Stimulated activated CD4-positive, alpha-beta T cell treated with anti-CD3 and anti-CD28 coated beads, Interleukin-1b, Interleukin-23, amount 100 ng/mL, for 48 hours (primary cell): ENCODE measurements at places on chromosomes 1 and 21.

GRCh38 chr1:21090463-21090862 is 86.2 kb downstream of the EIF4G3 start:
- DNase-seq: no peak

- DNase-seq: no peak
These were observed 313.0 kb downstream of the PLPP3 start for GRCh38 chr1:56266359-56266758.

- no peak for DNase-seq
These were observed 2.5 kb downstream of the FOXO6 start for GRCh38 chr1:41363591-41364320.

DNA sequence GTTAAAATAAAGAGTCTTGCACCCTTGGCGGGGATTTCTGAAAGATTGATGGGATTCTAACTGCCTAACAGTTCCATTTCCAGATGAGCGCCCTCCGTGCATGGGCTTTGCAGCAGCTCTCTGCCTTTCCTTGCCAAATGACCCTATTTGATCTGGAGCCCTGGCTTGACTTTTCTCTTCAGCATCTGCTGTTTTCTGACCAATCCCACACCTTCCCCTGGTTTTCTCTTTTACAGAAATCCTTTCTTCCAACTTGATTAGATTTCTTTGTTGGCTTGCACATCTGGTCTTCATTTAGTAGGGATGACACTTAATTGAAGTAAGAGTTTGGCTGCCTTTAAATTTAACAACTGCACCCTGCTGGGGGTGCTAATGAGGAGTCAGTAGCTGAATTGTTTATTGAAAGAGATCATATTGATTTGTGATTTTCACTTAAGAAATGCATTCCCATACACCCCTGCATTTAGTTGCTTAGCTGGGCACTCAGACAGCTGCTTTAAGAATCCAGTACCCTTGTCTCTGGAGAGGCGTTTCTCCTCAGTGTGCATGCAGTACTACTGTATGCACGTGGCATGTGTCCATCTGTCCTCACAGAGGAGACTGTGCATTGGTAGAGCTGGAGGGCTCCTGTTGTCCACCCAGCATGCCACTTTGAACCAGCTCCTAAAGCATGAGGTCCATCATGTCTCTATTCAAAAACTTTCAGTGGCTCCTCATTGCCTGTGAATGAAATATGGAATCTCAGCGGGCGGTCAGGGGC is 99.7 kb downstream of the NOS1AP start:
- no peak for DNase-seq

DNA sequence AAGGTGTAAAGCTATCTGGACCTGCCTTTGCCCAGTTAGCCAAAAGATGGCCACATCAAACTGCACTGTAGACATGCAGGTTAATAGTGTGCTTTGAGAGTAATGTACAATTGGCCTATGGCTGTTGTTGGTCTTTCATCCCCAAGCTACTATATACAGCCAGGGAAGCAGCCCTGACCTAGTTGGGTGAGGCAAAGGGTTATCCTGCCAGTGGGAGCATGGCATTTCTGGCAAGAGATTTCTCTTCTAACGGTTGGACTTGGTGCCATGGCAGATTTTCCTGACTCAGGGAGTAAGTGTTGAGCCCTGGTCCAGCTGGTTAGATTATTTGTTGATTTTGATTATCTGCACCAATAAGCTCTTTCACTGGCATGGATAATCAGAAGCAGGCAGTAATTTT is 119.8 kb downstream of the SDCCAG8 start:
- no peak for DNase-seq

GRCh38 chr1:190147616-190148015 is 330.0 kb downstream of the BRINP3 start:
- no peak for DNase-seq

DNA sequence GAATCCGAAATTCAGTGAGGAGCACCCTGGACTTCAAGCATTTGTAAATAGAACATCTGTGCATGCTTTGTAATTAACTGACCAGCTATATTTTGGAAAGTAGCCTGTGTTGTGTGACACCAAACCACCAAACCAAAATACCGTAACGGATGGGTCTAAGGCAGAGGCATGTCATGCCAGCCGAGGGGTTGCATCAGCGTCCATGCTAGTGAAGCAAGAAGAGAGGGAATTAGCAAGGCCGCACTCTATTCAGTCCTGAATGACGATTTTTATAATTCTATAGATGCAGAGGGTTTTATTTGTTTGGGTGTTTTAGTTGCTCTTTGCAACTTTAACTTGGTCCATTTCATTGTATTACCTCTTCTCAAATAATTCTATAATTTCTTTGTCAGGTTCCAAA is 116.8 kb upstream of the SMYD2 start:
- DNase-seq: no peak

GRCh38 chr1:98196012-98196411 is 275.2 kb upstream of the DPYD start:
- DNase-seq: no peak

GRCh38 chr1:181443231-181443853 is 40.0 kb upstream of the CACNA1E start:
- DNase-seq: no peak

DNA sequence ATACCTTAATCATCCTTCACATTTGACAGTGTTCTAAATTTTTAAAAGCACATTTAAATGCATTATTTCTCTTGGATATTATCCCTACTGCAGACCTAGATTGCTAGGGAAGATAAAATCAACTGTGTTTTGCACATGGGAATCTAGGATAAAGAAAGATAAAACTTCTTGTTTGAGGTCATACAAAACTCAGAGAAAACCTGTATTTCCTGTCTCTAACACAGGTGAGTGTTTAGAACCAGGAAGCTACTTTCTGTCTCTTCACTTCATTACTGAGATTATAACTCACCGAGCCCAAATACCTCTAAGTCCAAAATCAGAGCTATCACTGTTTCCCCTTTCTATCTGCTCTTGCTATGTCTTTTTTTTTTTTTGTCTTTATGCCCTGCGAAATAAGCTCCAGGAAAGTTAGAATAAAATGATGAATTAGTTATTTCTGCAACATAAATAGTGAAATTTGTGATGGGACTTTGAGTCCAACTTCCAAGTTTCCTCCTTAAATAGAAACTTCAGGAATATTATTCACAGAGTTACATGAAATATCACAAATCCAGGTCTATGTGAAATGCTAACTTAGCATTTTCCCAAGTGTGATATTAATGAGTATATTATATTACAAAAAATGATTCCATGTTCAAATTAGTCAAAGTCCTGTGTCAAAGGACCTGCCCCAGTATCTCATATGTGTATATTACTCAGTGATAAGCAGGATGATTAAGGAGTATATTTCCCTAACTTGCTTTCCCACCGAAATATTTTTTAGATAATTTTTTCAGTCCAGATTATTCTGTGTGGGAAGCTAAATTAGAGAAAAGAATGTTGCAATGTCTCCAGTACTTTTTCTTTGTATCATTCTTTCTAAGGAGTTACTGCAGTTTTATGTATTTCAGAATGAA is 226.4 kb downstream of the PLA2G4A start:
- DNase-seq: no peak

- DNase-seq: no peak
These were observed 1.1 kb upstream of the GNG12 start for GRCh38 chr1:67834246-67834877.

DNA sequence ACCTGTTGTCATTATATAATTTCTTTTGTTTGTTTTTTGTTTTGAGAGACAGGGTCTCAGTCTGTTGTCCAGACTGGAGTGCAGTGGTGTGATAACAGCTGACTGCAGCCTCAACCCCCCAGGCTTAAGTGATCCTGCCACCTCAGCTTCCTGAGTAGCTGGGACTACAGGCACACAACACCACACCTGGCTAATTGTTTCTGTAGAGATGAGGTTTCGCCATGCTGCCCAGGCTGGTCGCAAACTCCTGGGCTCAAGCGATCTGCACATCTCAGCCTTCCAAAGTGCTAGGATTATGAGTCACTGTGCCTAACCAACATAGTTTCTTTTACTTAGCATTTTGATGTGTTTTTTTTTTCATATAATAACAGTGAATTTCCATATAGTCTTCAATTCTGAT is 50.4 kb upstream of the FCRL4 start:
- DNase-seq: no peak

GRCh38 chr1:51061231-51061918 is 40.7 kb upstream of the C1orf185 start:
- DNase-seq: no peak

DNA sequence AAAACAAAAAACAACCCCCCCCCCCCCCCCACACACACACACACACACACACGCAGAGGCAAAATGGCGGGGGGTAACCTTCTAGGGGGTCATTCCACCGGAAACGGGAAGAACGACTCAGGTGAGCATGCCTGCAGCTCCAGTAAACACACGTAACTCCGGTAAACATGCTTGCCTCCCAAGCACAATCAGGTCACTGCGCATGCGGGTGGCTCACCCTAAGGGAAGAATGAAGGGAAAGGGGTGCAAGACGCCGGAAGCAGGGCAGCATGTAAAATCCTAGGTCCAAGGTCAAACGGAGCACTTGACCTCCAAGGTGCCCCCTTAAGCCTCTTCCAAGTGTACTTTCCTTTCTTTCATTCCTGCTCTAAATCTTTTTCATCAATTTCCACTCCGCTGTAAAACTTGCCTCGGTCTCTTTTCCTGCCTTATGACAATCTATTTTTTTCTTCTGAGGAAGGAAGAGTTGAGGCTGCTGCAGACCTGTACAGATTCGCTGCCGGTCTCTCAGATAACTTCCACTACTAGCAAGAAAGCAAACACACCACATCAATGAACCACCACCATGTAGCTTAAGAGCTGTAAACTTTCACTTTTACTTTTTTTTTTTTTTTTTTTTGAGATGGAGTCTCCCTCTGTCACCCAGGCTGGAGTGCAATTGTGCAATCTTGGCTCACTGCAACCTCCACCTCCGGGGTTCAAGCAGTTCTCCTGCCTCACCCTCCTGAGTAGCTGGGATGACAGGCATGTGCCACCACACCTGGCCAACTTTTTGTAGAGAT is 21.0 kb upstream of the CBR3 start:
- peak; percentile 58 for DNase-seq

- no peak for DNase-seq
These were observed 5.2 kb upstream of the AHDC1 start for GRCh38 chr1:27609210-27609555.

- DNase-seq: no peak
These were observed 10.0 kb upstream of the KCNA10 start for GRCh38 chr1:110529011-110529410.

GRCh38 chr1:102821707-102822106 is 286.6 kb downstream of the COL11A1 start:
- DNase-seq: no peak

- DNase-seq: no peak
These were observed 18.2 kb downstream of the S100A10 start for GRCh38 chr1:151975311-151976014.

DNA sequence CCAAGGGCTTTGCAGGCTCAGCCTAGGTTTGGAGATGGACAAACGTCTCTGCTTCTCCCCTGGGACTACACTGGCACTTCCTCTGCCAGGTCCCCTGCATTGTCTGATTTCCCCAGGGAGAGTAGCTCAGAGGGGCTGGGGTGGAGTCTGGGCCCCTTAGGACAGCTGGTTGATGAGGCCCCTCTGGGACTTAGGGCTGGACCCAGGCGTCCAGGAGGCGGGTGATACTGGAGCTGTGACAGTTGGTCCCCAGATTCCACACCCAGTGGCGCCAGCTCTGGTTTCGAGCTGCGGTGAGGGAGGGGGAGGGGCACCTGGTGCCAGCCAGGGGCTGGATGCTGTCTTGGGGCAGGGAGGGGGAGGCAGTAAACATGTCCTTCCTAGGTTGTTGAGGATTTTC is 7.4 kb upstream of the MEX3A start:
- no peak for DNase-seq

GRCh38 chr1:172442843-172443565 is 865 bp downstream of the PIGC start:
- DNase-seq: no peak

DNA sequence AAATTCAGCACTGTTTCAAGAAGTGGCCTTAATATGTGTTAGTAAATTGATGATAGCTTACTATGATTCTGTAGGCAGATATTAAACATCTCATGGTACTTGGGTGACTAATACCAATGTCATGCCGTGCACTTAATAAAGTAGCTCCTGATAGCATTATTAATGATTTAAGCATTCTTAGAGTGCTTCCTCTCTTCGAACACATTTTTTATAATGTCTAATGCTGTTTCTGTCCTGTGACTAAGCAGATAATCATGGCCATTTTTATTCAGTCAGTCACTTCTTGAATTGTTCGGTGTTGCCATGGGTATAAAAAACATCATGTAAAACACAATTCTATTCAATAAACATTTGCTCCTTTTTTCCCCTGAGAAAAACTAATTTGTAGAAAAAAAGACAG is 804.6 kb upstream of the ADGRL4 start:
- no peak for DNase-seq

GRCh38 chr1:154955039-154955717 is 721 bp downstream of the PBXIP1 start:
- peak; percentile 87 for DNase-seq

GRCh38 chr1:29836651-29837646 is 600.6 kb downstream of the PTPRU start:
- no peak for DNase-seq

DNA sequence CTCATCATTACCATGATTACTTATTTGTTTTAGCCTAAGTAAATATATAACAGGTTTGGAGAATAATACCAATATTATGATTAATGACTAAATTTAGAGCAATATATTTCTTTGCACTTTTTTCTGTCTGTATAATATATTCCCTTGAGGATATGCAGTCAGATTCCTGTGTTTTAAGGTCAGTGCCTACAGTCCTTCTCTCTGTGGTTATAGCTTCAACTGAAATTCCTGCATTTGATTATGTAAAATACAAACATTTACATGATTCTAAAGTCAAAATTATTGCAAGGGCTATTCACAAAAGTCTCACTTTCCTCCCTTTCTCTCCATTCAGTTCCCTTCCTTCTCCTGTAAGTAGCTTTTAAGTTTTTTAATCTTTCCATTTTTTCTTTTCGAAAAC is 142.9 kb upstream of the COL6A1 start:
- DNase-seq: no peak

- no peak for DNase-seq
These were observed 2.7 kb downstream of the RAB29 start for GRCh38 chr1:205772607-205773032.

- no peak for DNase-seq
These were observed 994 bp downstream of the FAM229A start for GRCh38 chr1:32361308-32361673.

DNA sequence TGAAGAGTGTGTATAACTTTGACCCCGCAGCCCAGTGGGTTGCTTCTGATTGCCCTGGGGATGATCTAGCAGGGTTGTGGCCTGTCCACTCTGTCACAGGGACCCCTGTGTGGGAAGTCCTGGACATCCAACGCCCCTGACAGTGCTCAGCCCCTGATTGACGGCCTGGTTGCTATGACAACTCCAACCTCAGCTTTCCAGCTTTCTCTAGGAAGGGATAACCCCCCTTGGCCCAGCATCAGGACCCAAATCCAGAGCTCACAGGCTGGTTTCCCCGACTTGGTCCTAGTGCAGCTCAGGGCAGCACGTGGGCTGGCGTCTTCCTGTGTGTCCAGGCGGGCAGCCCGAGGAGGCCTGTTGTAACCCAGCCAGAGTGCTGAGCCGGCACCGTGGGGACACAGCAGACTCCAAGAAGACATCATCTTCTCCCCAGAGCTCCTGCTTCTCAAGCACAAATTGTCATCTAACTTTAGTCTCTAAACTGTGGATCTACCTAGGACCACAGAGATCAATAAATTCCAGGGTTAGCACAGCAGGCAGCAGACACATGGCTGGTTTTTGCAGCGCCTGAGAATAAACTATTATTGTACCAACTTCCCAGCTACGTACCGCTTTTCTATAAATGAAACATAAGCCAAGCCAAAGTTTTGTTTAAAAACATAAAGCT is 18.9 kb upstream of the PDXK start:
- DNase-seq: no peak
